CD4-positive, alpha-beta T cell (primary cell): ENCODE measurements at places on chromosomes 2 and 18. TPM values are rescaled to one million over a fixed set of nuclear protein-coding genes. Genes with fewer than 3 reads are reported as not detected.

DNA sequence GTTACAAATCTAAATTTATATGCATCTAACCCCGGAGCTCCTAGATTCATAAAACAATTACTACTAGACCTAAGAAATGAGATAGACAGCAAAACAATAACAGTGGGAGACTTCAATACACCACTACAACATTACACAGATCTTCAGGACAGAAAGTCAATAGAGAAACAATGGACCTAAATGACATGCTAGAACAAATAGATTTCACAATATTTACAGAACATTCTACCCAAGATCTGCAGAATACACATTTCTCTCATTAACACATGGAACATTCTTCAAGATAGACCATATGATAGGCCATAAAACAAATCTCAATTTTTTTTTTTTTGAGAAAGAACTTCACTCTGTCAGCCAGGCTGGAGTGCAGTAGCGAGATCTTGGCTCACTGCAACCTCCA, 37.8 kb downstream of the COPS9 start:
- no peak overlapping the region for H3K27ac ChIP-seq
- no peak overlapping the region for H3K4me3 ChIP-seq
- no peaks in the 10 kb centered on the region for H3K4me1 ChIP-seq
- no peak for DNase-seq

DNA sequence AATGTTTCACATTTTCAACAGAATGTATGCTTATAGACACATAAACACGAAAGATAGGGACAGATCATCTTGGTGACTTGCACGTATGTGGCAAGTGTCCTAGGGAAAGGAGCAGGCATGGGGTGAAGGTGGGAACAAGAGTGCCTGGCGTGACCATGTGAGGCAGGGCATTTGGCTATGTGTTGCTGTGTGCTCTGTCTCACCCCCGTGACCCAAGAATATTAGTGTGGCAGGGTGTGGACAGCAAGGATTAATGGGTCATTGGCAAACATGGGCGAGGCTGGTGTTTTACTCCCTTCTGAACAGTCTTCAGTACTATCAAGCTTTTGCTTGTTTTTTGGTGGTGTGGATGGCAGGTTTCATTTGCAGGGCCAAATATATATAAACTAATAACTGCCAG, 1.3 kb upstream of the VWA3B start:
- H3K4me1 ChIP-seq = peaks cover 19% of the 10 kb centered on the region
- H3K27me3 ChIP-seq = peaks cover 34% of the 10 kb centered on the region
- H3K36me3 ChIP-seq = no peaks in the 10 kb centered on the region
- H3K4me3 ChIP-seq = no peak overlapping the region
- no peak overlapping the region for H3K27ac ChIP-seq
- DNase-seq = no peak

DNA sequence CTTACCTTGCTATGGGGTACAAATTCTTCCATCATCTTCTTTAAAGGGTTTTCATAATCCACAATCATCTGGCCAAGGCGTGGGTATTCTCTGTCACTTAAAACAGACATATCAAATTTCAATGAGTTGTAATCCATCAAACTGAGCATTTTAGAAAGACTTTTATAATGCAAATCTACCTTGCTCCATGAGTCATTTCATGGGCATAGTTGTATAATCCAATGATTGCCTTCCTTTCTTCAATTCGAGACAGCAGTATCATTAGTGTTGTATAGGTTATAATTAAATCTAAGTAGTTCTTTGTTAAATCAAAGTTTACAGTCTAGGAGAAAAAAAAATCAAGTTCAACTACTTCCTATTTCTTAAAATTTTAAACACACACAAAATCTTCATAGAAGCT, 36.3 kb downstream of the NCKAP1 start:
- no peak overlapping the region for H3K4me3 ChIP-seq
- H3K27ac ChIP-seq = no peak overlapping the region
- no peaks in the 10 kb centered on the region for H3K27me3 ChIP-seq
- no peaks in the 10 kb centered on the region for H3K36me3 ChIP-seq

DNA sequence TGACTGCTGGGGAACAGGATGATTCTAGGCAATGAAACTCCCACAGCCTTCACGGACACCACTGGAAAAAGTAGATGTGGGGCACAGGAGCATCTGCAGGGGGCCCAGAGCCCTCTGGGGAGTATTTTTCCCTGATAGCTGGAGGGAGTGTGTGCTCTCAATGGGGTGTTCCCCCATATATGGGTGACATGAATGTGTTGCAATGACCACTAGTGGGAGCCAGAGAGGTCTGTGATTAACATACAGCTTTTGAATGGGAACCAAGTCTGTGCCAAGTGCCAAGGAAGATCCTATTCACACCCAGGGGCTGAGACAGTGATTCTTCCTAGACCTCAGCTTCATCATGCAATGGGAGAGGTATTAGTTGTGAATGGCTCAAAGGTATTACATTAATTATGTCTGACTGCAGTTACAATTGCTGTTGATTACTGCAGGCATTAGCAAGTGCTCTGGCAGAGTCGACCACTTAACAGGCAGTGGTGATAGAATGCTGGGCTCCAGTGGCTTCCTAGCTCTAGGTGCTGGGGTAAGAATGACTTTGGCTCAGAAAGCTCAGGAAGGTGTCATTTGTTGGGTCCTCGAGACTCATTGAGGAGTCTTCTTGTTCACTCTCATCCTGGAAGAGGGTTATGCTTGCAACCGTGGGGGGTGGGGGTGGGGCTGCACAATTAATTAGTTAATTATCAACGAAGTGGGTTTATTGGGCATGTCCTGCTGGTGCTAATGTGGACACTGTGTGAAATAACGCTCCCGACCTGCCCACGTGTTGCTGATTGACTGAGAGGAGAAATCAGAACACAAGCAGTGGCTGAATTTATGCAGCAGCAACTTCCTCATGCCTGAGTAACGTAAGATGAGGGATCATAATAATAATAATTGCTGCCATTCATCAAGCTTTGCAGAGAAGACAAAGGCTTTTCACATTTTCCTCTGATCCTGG, 194.1 kb downstream of the CLIP4 start:
- H3K27me3 ChIP-seq = no peaks in the 10 kb centered on the region
- no peaks in the 10 kb centered on the region for H3K36me3 ChIP-seq
- no peak overlapping the region for H3K4me3 ChIP-seq
- H3K27ac ChIP-seq = no peak overlapping the region
- DNase-seq = no peak

- H3K27me3 ChIP-seq = no peaks in the 10 kb centered on the region
- H3K36me3 ChIP-seq = no peaks in the 10 kb centered on the region
- no peak for DNase-seq
- H3K4me3 ChIP-seq = no peak overlapping the region
- no peak overlapping the region for H3K27ac ChIP-seq
Observed at GRCh38 chr2:28164280-28164801, 228.3 kb upstream of the FOSL2 start.

DNA sequence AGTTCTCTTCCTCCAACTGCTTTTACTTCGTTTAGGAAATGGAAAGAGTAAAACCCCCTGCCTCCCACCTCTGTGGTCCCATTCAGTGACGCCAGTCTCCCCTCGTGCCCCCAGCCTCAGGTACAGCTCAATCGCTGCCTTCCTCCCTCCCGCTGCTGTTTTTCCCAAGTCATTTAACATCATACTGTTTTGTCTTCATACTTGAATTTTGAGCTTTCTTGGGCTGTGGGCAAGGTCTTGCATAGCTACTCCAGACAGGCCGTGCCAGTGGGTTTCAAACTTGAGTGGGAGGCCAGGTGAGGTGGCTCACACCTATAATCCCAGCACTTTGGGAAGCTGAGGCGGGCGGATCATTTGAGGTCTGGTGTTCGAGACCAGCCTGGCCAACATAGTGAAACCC, 155.3 kb downstream of the TANC1 start:
- H3K27me3 ChIP-seq = no peaks in the 10 kb centered on the region
- H3K36me3 ChIP-seq = no peaks in the 10 kb centered on the region
- no peak overlapping the region for H3K27ac ChIP-seq
- peaks cover 17% of the 10 kb centered on the region for H3K4me1 ChIP-seq
- H3K4me3 ChIP-seq = no peak overlapping the region
- DNase-seq = no peak

- no peak overlapping the region for H3K27ac ChIP-seq
- H3K4me1 ChIP-seq = no peaks in the 10 kb centered on the region
- no peaks in the 10 kb centered on the region for H3K36me3 ChIP-seq
Observed at GRCh38 chr2:72603481-72603880, 222.4 kb downstream of the EXOC6B start.

DNA sequence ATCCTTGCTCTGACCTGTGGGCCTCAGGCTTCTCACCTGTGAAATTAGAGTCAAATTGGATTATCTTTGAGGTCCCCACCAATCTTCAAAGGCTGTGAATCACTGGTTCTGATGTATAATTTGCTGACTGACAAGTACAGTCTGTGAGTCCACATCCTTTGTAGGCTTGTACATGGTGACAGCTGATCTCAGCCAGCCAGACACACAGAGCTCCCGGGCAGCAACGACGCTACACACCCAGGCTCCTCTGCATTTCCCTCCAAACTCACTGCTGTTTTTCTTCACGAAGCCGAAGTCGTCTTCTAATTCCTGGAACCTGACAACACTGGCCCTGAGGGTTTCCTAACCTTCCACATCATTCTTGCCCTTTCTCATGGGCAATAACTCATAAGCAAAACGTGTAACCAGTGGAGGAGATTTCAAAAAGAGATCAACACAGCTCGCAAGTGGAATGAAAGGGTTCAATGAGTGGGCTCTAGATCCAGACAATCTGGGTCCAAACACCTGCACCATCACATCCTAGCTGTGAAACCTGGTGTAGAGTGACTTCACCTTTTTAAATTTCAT, 37.9 kb upstream of the EVA1A start:
- no peak overlapping the region for H3K4me3 ChIP-seq
- no peaks in the 10 kb centered on the region for H3K27me3 ChIP-seq
- no peaks in the 10 kb centered on the region for H3K36me3 ChIP-seq

- no peaks in the 10 kb centered on the region for H3K27me3 ChIP-seq
- H3K27ac ChIP-seq = no peak overlapping the region
- no peaks in the 10 kb centered on the region for H3K36me3 ChIP-seq
- no peaks in the 10 kb centered on the region for H3K4me1 ChIP-seq
- DNase-seq = no peak
Observed at GRCh38 chr2:141048951-141049350, 1081.9 kb downstream of the LRP1B start.

DNA sequence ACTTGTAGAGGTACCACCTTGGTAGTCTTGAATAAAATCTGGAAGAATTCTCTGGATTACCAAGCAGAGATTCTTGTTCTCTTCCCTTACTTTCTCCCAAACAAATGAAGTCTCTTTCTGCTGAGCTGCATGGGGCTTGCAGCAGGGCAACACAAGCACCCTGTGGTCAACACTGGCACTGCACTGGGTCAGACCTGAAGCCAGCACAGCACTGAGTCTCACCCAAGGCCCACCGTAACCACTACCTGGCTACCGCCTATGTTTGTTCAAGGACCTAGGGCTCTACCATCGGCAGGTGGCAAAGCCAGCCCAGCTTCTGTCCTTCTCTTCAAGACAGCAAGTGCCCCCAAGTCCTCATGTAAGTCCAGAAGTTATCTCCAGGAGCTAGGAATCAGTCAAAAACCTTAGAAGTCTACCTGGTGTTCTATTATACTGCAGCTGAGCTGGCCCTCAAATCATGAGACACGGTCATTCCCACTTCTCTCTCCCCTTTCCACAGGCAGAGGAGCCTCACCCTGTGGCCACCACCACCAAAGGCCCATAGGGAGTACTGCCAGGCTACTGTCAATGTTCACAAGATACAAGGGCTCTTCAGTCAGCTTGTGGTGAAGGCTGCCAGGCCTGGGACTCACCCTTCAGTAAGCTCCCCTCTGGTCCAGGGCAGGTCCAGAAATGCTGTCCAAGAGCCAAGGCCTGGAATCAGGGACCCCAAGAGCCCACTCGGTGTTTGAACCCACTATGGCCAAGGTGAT, 18.4 kb downstream of the VPS54 start:
- DNase-seq = no peak
- no peak overlapping the region for H3K4me3 ChIP-seq
- no peak overlapping the region for H3K27ac ChIP-seq
- H3K27me3 ChIP-seq = no peaks in the 10 kb centered on the region
- no peaks in the 10 kb centered on the region for H3K4me1 ChIP-seq

DNA sequence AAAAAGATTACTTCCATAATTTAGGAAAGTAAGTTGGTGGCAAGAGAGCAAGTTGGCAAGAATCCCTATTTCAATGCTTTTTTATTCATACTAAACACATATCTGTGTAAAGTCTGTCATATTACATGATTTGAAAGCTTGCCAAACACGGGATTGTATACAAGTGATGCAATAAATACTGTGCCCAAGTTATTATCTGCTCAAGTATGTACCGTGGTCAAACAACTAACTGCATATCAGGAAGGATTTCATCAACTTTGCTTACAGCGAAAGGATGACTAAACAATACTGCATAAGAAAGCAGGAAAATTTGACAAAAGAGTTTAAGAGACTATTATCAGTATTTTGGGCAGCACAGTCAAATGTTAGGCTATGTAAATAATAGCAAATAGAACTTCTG, 69.6 kb upstream of the SCN1A start:
- H3K27ac ChIP-seq = no peak overlapping the region
- H3K27me3 ChIP-seq = no peaks in the 10 kb centered on the region
- H3K4me1 ChIP-seq = no peaks in the 10 kb centered on the region
- no peaks in the 10 kb centered on the region for H3K36me3 ChIP-seq
- H3K4me3 ChIP-seq = no peak overlapping the region
- no peak for DNase-seq

- peaks cover 5% of the 10 kb centered on the region for H3K4me1 ChIP-seq
- peaks cover 34% of the 10 kb centered on the region for H3K36me3 ChIP-seq
- no peaks in the 10 kb centered on the region for H3K27me3 ChIP-seq
- no peak overlapping the region for H3K27ac ChIP-seq
- no peak overlapping the region for H3K4me3 ChIP-seq
- peak; percentile 15 for DNase-seq
Observed at GRCh38 chr2:105309147-105309545, 20.4 kb downstream of the TGFBRAP1 start.

TTR gene
- not detected for total RNA-seq

NYAP2 gene
- not detected for total RNA-seq

CCBE1 gene
- total RNA-seq = not detected
